Suprapubic skin (tissue), 4 donors: ENCODE measurements at places on chromosomes 13 and 19. TPM values are rescaled to one million over a fixed set of nuclear protein-coding genes. Genes with fewer than 3 reads are reported as not detected.

The CNN1 gene
- 22.4 TPM for total RNA-seq

The ZSWIM4 gene
- total RNA-seq: 15.2 TPM

The KLK5 gene
- total RNA-seq: 231 TPM

The TSKS gene
- not detected for total RNA-seq

The BST2 gene
- total RNA-seq: 11.6 TPM

The CERS4 gene
- 120 TPM for total RNA-seq

The PLPPR2 gene
- total RNA-seq: 25.9 TPM

The NTN5 gene
- total RNA-seq: 1.8 TPM

The KANK3 gene
- 3.9 TPM for total RNA-seq
